ENCODE measurements at places on chromosomes 13 and 19. TPM values are rescaled to one million over a fixed set of nuclear protein-coding genes. Genes with fewer than 3 reads are reported as not detected.

Gene CARS2
- 53.6 TPM for total RNA-seq

Gene PSG1
- total RNA-seq, result not detected

Gene IRS2
- 107 TPM for total RNA-seq

Gene EMP3
- 12.6 TPM for total RNA-seq

Gene C1QTNF9B
- not detected for total RNA-seq

Gene RASGRP4
- 0.87 TPM for total RNA-seq

Gene MUC16
- under 0.01 TPM for total RNA-seq

Gene NCCRP1
- total RNA-seq, result not detected

Gene CEACAM20
- not detected for total RNA-seq

Gene OLFM2
- 124 TPM for total RNA-seq

Gene RASAL3
- total RNA-seq, result 1.1 TPM

Gene KIR2DL3
- total RNA-seq, result not detected

Gene ZNF557
- total RNA-seq, result 11.6 TPM

Gene CAMSAP3
- total RNA-seq, result 24.7 TPM

All from dorsolateral prefrontal cortex (tissue), 122 donors.